Stimulated activated CD4-positive, alpha-beta T cell treated with anti-CD3 and anti-CD28 coated beads, TNF-alpha, amount 100 ng/mL, for 1 hour (primary cell): ENCODE measurements at places on chromosomes 11 and 22.

DNA sequence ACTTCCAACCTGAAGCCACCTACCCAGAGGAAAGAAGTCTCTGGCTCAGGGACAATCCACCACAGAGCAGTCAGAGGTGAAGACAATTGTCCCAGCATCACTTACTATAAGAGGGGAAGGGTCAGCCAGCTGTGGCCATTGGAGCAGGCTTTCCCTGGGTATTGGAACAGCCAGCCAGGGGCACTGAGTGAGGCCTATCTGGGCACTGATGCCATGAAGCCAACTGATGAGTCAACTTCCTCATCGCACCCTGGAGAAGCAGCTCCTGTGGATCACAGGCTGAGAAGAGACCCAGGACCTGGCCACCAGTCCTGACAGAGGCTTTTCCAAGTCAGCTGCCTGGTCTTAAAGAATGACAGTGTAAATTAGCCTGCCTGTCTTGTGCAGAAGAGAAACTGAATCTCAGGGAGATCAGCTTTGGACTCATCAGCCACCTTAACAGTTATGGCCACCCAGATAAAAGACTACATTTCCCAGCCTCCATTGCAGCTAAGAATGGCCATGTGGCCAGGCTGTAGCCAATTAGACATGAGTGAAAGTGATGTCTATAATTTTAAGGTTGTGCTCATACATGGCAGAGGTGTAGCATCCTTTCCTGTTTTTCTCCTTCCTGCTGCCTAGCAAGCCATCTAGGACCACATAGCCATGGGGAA is 19.0 kb downstream of the CHST1 start:
- no peak for DNase-seq

DNA sequence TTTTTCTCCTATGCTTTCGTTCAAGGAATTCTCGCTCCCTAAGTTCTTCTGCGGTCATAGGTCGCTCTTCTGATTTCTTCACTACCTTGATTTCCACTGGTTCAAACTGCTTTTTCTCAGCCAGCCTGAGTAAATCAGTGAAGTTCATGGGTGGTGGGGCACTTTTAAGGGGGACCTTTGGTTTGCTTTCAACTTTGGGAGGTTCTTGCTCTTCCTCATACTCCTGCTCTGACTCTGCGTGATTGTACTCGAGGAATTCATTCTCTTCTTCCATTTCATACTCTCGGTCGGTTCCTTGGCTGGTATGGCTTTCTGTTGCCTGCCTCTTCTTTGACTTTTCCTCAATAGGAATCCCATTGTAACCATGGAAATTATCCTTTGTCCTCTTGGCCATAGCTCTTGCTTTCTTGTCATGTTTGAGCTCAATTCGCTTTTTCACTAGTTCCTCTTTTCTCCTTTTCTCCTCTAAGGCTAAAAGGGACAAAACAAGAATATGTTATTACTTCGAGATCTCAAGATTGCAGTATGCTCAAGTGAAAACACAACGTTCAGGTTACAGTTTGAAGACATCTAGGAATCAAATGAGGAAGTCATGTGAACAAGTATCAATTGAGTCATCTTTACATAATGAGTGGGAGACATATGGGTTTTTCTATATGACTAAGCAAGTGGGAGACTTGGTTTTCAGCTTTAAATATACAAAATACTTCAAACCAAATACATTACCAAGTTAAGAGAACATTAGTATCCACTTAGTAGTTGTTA is 16.2 kb downstream of the MISFA start:
- DNase-seq, result no peak

DNA sequence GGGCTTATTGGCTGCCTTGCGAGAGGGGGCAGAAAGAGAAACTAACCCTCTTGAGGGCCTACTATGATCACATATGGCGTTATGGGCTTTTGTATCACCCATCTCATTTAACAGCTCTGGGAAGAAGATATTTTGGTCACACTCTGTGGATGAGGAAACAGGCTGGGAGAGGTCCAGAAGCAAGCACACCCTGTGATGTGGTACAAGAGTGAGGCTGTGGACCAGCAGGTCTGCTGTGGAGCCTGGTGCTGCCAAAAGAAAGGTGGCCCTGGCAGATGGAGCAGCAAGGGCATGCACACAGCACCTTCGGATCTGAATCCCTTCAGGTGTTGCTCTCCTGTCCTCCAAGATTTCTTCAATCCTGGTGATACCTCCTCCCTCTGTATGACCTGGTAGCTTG is 64.1 kb downstream of the KCNC1 start:
- no peak for DNase-seq

DNA sequence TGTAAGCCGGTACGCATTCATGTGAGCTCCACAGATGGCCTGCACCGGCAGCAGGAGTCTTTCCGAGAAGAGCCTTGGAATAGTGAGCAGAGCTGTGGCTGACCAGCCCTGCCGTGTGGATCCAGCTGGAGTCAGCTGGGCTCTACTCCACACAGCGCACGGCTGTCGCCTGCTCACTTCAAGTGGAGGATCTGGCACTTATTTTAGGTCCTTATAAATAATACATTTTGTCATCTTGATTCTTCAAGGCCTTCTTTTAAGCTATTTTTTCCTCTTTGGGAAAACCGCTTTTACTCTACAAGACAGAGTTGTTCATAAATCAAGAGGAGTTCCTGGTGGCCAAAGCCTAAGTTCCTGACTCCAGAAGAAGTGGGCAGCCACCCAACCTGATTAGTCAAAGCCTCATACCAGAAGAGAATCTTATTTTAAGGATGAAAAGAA is 93.8 kb downstream of the KCNC1 start:
- DNase-seq, result no peak

GRCh38 chr11:72546866-72547265 is 112.5 kb upstream of the CLPB start:
- no peak for DNase-seq

DNA sequence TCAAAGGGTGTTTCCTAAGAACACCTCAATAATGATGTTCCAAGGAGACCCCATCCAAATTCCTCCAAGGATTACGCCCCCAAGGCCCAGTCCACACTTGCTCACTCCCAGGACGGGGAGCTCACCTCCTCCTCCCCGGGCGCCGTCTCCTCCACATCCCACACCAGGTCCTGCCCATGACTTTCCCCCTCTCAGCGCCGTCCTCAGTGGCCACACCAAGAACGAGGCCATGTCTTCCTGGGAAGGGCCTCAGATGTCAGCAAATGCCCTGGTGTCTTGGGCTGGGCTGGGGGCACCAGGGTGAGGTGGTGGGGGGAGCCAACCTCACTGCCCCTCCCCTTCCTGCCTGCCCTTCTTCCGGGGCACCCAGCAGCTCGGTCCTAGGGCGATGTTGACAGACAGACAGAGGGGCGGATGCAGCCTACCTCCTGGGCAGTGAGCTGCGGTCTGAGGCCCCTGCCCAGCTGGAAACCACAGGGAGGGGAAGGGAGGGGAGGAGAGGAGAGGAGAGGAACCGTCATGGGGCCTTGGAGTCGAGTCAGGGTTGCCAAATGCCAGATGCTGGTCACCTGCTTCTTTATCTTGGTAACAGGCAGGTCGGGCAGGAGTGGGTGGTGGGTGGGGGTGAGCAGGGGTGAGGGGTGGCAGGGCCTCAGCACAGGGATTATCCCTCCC is at the start of the genes C11orf21 and TSPAN32:
Gene C11orf21 (minus strand): TSS at position 288 of the 675 bp plus-strand sequence. CDS start 110 bp downstream, at position 178.
Gene TSPAN32 (plus strand): TSS at position 383 of the 675 bp plus-strand sequence. CDS start 137 bp downstream, at position 520.
- DNase-seq, result peak; percentile 27

- DNase-seq, result no peak
Measured at GRCh38 chr11:131064373-131064991, 148.2 kb upstream of the SNX19 start.

- no peak for DNase-seq
Measured at GRCh38 chr11:88482871-88483301, 145.3 kb upstream of the CTSC start.

DNA sequence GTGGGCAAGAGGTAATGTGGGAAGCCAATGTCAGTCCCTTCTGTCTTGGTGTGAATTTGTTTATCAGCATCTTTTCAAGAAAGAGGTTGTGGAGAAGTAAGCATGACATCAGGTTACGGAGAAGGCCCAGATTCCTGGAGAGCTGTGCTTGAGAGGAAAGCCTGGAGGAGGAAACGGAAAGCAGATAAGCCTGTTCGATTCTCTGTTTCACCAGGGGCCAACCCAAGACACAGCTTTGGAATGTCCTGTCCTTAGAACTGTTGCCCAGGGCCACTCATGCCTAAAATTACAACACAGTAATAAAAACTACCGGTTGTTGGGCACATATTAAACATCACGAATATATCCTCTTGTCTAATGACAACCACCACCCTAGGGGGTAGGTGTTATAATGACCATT is 148.5 kb downstream of the NAV2 start:
- DNase-seq, result no peak

GRCh38 chr22:19759427-19760057 is 1.0 kb upstream of the TBX1 start:
- no peak for DNase-seq

DNA sequence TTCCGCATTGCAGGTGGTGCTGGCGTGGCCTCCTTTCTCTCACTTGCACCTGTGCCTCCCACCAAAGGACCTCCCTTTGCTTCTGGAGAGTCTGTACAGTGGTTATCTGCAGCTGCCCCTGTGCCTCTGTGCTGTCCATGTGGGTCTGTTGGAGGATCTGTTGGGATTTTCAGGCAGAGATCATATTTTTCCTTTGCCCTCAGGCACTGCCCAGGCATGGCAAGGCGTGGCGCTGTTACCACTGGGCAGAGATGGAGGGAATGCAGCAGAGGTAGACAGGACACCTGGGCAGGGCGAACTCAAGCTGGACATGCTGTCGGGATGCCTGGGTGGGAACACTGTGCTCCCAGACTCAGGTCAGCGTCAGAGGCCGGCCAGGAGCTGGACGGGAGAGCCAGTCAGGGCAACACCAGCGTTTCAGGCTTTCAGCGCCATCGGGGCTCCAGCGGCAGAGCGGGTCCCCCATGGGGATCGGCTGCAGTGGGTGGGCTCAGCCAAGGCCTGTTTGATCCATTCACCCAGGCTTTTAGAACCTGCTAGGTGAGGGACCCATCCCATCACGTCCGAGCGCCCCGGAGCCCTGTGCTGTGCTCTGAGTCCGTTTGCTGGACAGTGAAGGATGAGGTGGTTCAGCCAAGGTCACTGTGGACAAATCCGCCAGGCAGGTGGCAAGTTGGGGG is 718.9 kb downstream of the BRD1 start:
- DNase-seq, result no peak

GRCh38 chr22:40718250-40719204 is 39.2 kb downstream of the MCHR1 start:
- DNase-seq, result no peak

GRCh38 chr11:117868088-117868487 is 8.4 kb downstream of the FXYD6 start:
- no peak for DNase-seq

GRCh38 chr11:396511-396947 is 2.5 kb downstream of the PKP3 start:
- DNase-seq, result no peak

GRCh38 chr22:33640900-33641299 is 279.4 kb downstream of the LARGE1 start:
- no peak for DNase-seq

- DNase-seq, result peak; percentile 67
Measured at GRCh38 chr22:43388420-43388851, 23.4 kb upstream of the MPPED1 start.

DNA sequence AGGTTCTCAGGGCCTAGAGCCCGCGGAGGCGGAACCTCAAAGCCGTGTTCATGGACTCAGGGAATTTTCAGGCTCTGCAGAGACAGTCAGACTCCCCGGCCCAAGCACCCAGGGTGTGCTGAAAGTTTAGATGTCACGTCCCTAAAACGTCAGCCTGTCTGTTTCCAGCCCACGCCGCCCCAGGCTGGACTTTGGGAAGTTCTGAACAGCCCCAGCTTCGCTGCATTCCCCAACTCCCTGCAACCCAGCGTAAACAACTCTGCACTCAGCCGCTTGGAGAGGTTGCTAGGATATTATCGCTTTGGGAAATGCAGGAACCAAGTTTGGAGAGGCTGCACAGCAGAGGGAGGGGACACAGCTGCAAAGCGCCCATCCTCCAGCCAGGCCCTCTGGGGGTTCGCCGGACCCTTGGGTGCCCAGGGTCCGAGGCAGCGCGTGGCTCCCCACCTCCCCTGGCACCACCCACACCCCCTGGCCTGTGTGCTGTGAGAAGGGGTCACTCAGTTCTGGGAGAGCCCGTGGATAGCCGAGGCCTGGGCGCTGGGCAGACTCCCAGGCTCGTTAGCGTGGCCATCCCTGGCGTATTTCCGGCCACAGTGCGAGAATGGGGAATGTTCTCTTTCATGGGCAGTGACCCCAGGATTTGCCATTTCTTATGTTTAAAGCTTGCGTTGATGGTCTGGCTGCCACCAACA is 120.5 kb upstream of the FGF3 start:
- no peak for DNase-seq

- no peak for DNase-seq
Measured at GRCh38 chr11:13055200-13055599, 46.1 kb downstream of the RASSF10 start.

DNA sequence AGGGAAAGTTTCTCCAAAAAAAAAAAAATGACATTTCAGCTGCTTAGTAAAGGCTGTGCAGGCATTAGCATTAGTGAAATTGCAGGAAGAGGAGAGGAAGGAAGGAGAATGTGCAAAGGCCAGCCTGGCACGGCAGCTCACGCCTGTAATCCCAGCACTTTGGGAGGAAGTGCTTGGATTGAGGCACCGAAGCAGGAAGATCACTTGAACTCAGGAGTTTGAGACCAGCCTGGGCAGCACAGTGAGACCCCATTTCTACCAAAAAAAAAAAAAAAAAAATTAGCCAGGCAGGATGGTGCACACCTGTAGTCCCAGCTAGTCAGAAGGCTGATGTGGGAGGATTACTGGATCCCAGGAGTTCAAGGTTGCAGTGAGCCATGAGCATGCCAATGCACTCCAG is 7.8 kb downstream of the TRIOBP start:
- DNase-seq, result no peak

GRCh38 chr22:39003165-39003638 is 10.9 kb upstream of the APOBEC3C start:
- DNase-seq, result no peak

DNA sequence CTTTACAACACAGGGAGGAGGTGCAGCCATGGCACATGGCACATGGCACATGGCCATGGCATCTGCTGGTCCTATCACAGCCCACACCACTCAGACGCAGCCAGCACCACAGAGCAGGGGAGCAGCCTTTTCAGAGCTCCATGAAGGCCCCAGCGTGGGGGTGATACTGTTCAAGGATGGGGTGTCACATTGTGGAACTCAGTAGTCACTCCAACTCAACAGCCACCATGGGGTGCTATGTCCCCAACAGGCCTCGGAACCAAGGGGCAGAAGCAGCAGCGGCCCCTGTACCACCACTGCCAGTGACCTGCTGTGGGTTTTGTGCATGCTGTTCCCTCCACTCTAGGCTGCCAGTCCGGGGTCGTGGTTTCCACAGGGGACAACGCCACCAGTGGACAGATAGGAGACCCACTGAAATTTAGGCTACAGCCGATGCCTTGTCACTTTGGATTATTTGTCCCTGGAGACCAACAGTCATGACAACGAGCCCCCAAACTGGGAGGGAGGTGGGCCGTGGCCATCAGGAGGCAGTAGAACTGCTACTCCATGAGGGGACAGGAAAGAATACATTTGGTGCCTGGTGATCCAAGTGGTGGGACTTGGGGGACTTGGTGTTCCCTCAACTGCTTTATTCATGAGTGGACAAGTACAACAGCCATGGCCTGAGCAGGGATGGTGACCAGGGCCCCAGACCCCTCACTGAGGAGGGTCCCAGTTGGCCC is 30.4 kb upstream of the CD81 start:
- no peak for DNase-seq
